Cerebellar cortex (tissue), 1 donor: ENCODE measurements at places on chromosomes 3 and 15.

- DNase-seq, result no peak
These were observed 15.9 kb downstream of the COMMD2 start for GRCh38 chr3:149736175-149736952.

GRCh38 chr3:127812151-127812550 is 10.2 kb downstream of the MGLL start:
- no peak for DNase-seq

- peak; percentile 89 for DNase-seq
These were observed 55.8 kb downstream of the ZNF621 start for GRCh38 chr3:40580494-40581091.

DNA sequence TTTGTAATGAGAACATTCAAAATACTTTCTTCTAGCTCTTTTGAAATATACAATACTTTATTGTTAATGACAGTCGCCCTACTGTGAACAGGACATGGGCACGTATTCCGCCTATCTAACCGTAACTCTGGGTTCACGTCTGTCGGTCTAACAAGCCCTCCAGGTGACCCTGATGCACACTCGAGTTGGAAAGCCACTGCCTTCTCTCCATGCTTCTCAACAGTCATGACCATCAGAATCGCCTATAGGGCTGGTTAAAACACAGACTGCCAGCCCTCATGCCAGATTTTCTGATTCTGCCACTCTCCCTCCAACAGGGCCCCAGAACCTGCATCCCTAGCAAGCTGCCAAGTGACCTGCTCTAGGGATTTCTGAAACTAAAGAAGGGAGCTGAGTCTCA is 140.2 kb downstream of the FOXP1 start:
- DNase-seq, result no peak

GRCh38 chr15:90571063-90571541 is 41.4 kb downstream of the CRTC3 start:
- no peak for DNase-seq

DNA sequence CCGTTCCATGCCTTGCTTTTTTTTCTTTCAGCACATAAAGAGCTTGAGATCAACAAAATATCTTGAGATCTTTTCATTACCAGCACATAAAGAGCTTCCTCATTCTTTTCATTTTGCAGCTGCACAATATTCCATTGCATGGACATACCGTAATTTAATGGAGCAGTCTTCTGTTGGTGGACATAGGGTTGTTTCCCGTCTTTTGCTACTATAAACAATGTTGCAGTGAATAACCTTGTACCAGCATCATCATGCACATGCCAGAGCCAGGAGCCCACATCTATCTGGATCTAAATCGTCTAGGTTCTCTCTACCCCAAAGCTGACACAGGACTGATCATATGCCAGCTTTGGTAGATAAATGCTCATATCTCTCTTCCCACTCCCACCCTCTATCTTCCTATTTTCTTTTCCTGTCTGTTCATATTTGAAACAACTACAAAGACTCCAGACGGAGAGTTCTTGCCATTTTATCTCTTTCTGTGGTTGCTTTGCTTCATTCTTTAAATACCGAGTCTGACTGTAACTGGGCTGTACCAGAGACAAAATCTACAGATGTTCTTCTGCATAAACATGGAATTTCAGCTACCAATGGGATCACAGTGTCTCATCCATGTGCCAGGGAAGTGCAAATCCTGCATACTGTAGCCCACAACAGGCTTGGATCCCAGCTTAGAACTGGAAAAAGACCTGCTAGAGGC is 47.1 kb upstream of the AKAP13 start:
- no peak for DNase-seq

- DNase-seq, result no peak
These were observed 62.4 kb upstream of the POLG start for GRCh38 chr15:89396723-89397652.

GRCh38 chr3:21163956-21164355 is 587.1 kb downstream of the ZNF385D start:
- peak; percentile 96 for DNase-seq
